ENCODE measurements at places on chromosomes 13 and 19.
A peak's percentile ranks its signal among the peaks of the same experiment; 100 is the strongest.

DNA sequence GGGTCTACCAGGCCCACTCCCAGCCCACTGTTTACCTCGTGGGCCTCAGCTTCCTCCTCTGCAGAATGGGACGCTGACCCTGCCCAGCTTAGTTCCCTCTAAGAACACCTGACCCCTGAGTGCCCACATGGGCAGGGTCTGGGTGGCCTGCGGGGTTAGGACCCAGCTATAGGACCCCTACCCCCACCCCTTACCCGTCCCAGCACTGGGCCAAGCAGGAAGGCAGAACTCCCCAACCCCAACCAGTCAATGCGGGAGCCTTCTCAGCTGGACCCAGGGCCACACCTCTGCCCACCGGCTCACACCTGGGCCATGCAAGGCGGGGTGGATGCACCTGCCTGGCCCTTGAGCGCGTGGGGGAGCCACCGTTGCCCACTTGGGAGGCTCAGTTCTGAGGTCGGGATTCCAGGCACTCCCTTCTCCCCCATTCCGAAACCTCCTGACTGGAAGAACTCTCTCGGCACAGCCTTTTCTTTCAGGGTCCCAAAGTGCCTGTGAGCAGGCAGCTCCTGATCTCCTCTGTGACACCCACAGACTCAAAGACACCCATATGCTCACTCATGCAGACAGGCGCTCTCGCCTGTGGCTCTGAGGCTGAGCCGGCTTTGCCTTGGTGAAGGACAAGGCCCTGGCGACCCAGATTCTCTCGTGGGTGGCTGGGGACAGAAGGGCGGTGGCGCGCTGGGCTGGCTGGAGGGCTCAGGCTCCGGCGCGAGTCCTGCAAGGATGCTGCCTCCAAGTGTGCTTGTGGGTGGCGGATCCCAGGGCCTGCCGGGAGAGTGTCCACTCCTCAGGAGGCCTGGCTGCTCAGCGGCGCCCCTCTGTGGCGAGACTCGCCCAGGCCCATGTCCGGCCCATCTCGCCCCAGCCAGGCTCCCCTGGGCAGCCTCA, 27.9 kb upstream of the PARP4 start:
- DNase-seq, result no peak

DNA sequence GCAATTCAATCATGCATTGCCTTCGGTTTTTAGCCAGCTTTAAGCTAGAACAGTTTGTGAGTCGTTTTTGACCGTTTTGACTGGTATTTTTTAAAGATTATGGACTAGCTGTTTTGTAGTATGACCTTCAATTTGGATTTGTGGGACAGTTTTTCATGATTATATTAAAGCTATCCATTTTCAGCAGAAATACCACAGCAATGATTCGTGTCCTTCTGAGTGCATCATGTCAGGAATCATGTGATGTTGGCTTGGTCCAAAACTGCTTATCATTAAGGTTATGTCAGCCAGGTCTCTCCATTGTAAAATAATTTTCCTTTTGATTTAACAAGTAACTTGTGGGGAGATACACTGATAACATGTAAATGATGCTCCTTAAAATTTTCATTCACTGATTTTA, 229.0 kb downstream of the POSTN start:
- DNase-seq, result no peak

GRCh38 chr13:60836821-60837220, 439.8 kb downstream of the TDRD3 start:
- no peak for DNase-seq

GRCh38 chr19:18932216-18932841, 8.7 kb downstream of the HOMER3 start:
- DNase-seq, result peak; percentile 73

DNA sequence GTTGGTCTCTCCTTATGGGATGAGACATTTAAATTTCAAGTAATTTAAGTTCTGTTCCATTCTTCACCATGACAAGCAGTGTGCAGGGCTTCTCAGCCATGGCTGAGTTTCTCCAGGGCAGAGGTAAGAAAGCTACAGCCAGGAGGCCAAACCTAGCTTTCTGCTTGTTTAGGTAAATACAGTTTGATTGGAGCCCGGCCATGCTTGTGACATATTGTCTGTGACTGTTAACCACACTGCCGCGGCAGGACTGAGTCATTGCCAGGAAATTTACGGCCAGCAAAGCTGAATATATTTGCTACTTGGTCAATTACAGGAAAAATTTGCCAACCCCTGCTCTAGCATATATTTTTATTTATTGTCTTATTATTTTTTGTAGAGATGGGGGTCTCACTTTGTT, 10.7 kb downstream of the NLRP8 start:
- no peak for DNase-seq

DNA sequence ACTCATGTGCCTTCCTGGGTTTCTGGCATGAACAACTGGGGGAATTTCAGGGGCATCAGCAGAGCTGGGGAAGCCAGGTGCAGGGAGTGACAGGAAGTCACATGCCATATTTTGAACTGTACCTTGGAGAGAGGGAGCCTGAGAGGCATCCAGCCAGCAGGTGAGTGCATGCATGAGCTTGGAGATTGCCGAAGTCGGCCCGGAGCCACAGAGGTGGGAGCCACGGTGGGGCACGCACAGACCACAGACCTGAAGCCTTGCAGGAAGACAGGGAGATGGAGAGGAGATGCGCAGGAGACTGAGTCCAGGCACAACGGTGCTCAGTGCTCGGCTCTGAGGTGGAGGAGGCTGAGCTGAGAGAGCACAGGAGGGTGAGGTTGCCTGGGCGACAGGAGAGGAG, 55.1 kb downstream of the CDADC1 start:
- DNase-seq, result no peak

DNA sequence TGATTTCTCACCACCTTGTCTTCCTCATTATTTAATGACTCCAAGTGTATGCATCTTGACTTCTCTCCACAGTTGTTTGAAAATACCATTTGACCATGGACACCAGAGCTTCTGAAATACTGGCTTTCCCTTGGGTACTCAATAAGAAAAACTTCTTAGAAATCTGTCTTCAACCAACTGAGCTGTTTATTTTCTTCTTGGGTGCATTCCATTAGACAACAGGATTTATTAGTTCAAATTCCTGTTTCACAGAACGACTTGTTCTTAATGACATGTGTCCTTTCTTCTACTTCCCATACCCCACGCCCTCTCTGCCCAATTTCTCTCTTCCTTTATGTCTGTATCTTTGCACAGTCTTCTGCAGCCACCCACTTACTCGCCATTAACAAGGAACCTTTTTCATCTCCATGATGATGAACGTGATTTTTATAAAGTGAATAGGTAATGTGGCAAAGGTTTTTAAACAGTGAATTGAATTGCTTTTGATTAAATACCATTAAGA, 11.3 kb upstream of the ITM2B start:
- DNase-seq, result no peak

GRCh38 chr13:22311734-22312404, 641.0 kb downstream of the FGF9 start:
- no peak for DNase-seq

DNA sequence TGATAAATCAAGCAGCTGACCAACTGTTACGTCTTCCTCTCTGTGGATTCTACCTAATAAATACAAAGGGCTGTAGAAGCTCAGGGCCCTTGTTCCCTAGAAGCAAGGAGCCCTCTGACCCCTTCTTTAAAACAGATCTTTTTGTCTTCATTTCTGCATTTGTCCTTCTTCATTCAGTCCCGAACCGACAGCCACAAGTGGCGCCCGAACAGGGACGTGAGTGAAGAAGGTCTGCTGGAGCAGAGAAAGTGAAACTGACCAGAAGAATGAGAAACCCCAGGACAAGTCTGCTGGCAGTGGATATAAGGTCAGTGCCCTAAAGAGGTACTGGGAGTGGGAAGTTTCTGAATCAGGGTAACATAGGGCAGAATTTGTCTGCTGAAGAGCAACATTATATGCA, 13.1 kb downstream of the ZNF773 start:
- DNase-seq, result no peak

GRCh38 chr19:13920940-13921747, 15.1 kb downstream of the CC2D1A start:
- peak; percentile 28 for DNase-seq

DNA sequence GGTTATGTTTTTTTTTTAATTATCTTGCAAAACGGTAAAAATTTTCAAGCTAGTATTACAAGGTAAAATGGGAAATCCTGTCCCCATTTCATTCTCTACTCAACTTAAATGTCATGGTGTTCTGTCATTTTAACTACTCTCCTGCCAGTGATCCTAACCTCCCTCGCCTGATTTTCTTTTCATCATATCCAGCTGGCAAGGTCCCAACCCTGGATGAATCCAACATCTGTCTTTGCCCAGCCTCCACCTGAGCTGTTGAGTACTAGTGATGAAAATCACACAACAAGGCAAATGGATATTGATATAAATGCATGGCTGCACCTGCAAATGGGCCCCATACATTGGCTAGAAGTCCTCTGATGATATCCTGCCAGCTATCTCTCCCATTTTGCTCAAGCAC, 6.9 kb upstream of the CDK8 start:
- DNase-seq, result no peak

DNA sequence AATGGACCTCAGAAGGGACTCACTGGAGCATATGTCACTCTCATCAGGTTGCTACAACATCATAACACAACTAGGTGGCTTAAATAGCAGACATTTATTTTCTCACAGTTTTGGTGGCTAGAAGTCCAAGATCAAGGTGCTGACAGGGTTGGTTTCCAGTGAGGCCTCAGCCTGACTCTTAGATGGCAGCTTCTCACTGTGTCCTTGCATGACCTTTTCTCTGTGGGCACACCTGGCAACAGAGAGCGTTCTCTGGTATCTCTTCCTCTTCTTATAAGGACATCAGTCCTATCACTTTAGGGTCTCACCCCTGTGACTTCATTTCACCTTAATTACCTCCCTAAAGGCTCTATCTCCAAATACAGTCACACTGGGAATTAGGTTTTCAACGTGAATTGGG, 74.5 kb downstream of the CYSLTR2 start:
- no peak for DNase-seq

- no peak for DNase-seq
These were observed 27.5 kb downstream of the LNX2 start for GRCh38 chr13:27592865-27593264.

DNA sequence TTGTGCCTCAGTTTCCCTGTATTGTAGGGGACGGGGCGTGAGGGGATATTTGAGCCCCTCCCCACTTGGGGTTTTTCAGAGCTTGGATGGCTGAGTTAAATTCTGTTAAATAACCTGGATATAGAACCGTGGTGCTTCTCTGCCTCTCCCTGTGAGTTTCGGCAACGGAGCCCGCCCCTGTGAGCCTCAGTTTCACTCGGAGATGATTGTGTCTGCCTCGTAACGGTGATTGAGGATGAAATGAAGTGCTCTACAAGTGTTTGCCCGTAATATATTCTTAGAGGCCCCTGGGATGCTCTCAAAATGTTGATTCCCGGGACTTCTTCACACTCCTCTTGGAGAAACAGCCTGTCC, 509 bp downstream of the KXD1 start:
- no peak for DNase-seq

DNA sequence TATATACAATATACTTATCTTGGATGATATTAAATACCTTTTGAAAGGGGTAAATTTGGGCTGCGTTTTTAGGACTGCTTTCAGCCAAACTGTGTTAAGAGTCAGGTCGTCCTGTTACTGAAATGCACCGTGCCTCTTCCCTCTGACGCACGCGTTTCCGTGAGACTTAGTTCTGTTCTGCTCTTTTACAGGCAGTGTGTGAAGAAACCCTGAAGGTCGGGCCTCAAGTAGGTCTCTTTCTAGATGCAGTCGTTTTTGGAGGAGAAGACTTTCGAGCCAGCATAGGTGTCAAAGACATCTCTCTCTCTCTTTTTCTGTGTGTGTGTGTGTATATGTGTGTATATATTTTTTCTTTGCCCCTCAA, 107.0 kb downstream of the ZIC5 start:
- no peak for DNase-seq

DNA sequence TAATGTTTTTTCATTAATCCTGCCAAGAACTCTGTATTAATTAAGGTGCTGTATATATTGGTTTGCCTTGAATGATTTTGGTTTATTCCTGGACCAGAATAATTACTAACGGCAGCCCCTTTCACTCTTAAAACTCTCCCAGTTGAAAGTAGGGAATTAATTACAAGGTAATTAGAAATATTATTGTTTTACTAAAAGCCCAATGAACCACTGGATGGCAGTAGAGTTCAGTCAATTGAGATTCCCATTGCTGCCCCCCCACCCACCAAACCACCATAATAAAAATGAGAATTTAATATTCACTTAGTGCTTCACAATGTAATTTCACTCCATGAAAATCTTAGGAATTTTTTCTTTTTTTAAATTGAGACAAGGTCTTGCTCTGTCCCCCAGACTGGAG, 13.7 kb downstream of the WBP4 start:
- peak; percentile 58 for DNase-seq

DNA sequence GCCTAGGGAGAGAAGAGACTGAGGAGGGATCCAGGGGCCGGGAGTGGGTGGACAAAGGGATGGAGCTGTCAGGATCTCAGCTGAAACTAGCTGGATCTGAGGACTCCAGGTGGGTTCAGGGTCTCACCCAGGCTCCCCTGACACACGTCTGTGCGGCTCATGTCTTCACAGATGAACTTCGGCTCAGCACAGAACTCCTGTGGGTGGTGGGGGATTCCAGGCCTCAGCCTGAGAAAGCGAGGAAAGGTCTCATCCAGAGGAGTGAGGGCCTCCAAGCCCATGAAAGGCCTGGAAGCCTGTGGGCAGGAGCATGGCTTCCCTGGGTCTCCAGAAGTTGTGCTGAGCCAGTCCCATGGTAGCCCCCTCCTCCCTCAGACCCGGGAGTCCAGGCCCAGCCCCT, 1.4 kb downstream of the CAPN12 start:
- no peak for DNase-seq

DNA sequence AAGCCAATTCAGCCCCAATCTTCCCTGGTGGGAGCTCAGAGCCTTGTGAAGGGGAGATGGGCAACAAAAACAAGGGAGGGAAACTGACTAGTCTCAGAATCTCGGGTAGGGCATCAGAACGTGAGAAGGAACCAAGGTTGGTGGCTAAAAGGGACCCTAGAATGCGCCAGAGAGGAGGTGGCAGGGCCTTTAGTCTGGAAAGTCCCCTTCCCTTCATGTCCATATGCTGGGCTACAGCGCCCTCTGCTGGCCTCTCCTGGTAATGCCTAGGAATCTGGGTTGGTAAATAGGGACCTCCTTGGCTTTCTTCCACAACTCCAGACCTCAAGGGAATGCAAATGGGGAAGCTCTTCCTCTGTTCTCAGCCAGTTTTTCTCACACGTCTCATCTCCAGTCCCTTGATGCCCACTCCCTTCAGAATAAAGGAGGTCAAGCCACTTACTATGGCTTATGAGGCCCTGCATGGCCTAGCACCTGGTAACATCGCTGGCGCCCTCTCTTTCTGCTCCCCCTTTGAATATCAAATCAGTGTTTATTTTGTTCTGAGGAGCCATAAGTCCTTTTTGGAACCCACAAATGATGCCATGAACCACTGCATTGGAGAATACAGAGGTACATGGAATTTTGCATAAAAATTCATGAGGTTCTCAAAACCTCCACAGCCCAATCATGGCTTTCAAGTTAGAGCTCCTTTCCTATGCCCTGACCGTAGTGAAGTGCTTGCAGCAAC, 1.4 kb upstream of the CCDC97 start:
- peak; percentile 95 for DNase-seq

DNA sequence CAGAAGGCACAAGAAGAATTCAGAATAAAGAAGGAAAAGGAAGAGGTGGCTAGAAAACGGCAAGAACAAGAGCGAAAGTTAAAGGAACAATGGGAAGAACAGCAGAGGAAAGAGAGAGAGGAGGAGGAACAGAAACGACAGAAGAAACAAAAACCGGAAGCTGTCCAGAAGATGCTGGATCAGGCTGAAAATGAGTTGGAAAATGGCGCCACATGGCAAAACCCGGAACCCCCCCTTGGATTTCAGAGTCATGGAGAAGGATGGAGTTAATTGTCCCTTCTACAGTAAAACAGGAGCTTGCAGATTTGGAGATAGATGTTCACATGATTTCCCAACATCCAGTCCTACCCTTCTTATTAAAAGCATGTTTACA, 6.7 kb downstream of the CD209 start:
- DNase-seq, result no peak
